ENCODE measurements at places on chromosomes 5 and 9. TPM values are rescaled to one million over a fixed set of nuclear protein-coding genes. Genes with fewer than 3 reads are reported as not detected.
A peak's percentile ranks its signal among the peaks of the same experiment; 100 is the strongest.

- no peak for DNase-seq
These were observed 836 bp downstream of the PCSK5 start for GRCh38 chr9:75891277-75891741.

DNA sequence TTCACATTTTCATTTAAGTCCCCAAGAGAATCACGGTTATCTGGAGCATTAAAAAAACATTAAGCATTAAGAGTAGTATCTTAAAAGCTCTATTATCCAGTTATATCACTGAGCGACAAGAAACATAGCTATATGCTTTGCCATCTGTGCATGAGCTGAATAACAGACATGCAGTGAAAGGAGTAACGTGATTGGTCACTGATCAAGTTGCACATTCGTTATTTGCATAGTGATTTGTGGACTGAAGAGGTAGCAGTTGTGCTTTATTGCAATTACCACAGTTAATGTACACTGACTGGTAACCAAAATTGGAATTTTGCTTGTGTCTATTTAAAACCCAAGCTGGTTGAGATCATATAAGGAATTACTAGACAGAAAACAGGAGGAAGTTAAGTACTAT lies 107.4 kb downstream of the MCTP1 start:
- no peak for DNase-seq

The PCDHGA4 gene
- total RNA-seq: 0.92 TPM

GRCh38 chr9:105656131-105656921 lies 5.9 kb upstream of the TAL2 start:
- DNase-seq: no peak

GRCh38 chr9:98121058-98121457 lies 2.0 kb upstream of the TRIM14 start:
- DNase-seq: peak; percentile 36

The NR5A1 gene
- total RNA-seq: not detected

- no peak for DNase-seq
These were observed 471.2 kb upstream of the ACTBL2 start for GRCh38 chr5:57953792-57954191.

- DNase-seq: no peak
These were observed 3.0 kb upstream of the FAM78A start for GRCh38 chr9:131279196-131279862.

GRCh38 chr5:115325296-115325959 lies 29.0 kb upstream of the CCDC112 start:
- DNase-seq: no peak

The SH3PXD2B gene
- 25.6 TPM for total RNA-seq

DNA sequence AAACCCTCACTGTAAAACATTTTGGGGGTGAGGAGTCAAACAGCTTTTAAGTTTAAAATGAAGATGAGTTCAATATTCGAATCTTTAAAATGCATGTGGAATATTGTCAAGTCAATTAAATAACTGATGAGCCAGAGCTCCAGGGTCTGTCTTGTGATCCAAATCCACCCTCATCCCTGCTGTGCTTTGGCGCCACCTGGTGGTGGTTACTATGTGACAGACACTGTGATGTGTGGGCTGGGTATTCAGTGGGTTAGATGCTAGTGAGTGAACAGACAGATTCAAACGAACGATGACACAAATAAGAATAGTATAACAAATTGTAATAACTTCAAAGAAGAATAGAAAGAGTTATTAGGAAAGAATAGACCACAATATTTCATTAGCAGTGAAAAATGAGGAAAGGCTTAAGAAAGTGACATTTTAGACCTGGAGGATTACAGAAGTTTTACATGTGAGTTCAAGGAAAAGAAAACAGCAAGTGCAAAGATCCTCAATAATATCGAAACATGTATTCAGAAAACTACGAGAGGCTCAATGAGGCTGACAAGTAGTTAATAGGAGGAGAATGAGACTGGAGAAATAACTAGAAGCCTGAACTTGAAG lies 51.4 kb upstream of the CHSY3 start:
- peak; percentile 22 for DNase-seq

The PCDHAC2 gene
- not detected for total RNA-seq

The GARNL3 gene
- 10.4 TPM for total RNA-seq

- DNase-seq: no peak
These were observed 206.9 kb downstream of the MELK start for GRCh38 chr9:36779582-36779981.

- no peak for DNase-seq
These were observed 83.4 kb downstream of the MEGF10 start for GRCh38 chr5:127373858-127374491.

- DNase-seq: no peak
These were observed 33.0 kb downstream of the MACIR start for GRCh38 chr5:103291606-103292005.

The CCDC180 gene
- 0.29 TPM for total RNA-seq

DNA sequence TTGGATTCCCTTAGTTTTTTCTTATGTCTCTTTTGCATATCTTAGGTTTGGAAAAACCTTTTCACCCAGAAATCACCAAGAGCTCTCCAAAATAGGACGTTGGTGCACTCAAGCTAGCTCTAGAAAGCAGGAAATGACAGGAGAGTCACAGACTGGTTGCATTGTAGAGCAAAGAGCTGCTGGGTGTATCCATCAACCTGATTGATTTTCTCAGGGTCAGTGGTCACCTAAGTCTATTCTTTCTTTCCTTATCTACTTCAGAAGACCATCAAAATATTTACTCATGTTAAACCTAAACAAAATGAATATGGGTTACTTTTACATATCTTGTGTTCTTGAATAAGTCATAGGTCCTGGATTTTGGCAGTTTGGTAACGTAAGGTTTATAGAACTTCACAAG lies 14.9 kb downstream of the SLC26A2 start:
- no peak for DNase-seq

DNA sequence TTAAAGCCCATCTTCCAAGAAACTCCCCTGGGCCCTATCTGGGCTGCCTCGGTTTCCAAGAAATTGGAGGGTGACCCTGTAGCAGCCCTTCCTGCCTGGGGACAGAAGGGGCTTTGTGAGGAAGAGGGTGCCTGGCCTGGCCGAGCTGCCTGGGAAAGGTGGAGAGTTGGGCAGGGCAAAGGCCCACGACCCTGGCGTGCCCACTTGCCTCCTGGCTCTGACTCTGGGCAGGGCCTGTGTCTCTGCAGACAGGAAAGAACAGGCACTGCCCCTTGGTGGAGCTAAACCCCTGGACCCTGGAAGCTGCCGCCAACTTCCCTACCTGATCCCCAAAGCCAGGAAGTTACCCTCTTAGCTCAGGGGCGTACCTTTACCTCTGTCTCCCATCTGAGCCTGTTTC lies 149.3 kb downstream of the RGS3 start:
- DNase-seq: no peak

DNA sequence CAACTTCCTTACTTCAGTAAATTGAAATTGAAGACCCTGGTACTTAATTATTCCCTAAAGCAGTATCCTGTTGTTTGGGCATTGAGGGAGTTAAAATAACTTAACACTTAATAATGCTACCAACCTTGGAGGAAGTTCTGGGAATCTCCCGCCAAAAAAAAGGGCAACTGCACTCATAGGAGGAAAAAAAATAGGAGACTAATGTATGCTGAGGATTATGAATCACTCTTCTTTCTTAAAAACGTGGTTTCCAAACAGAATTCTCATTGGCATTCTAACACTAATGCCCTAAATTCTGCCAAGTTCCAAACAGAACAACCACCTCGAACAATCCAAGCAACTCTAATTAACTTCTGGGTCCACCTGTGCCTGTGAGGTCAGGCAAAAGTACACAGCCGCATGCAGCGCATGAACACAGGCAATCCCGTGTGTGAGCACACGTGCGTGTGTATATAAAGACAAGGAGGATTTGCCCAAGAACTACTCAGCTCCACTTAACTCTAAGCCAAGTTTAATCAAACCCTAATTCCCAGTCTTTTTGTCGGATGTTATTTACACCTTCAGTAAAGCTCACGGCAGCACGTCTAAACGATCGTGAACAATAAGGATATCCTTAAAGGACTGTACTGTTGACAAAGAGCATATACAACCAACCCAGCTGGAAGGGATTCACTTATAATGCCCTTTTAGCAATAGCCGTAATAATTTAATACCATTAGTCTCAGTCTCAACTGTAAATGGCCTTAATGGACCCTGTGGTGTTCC lies 78.4 kb downstream of the EBF1 start:
- DNase-seq: no peak

GRCh38 chr5:157106630-157107461 lies 2.0 kb downstream of the HAVCR2 start:
- no peak for DNase-seq

- DNase-seq: no peak
These were observed 32.6 kb upstream of the TMEM250 start for GRCh38 chr9:136151214-136151804.

DNA sequence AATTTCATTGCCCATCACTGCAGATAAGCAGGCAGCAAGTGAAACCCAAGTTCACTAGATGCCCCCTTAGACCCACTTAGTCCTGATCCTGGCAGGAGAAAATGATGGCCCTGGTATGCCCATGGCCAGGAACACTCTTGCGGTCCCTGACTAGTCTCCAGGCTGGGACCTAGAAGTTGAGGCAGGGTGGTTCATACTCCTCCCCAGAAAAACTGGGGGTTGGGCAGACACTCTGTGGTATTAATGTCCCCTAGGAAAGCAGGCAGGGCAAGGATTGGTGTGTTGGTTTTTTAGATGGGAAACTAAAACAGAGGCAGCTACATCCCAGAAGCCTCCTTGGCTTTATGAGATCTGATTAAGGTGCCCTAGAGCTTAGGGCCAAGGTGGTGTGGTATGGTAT lies 13.1 kb downstream of the LHX6 start:
- DNase-seq: no peak

- no peak for DNase-seq
These were observed 683.3 kb downstream of the MAT2B start for GRCh38 chr5:164188733-164189148.

- DNase-seq: no peak
These were observed 41.1 kb upstream of the PLPP6 start for GRCh38 chr9:4620881-4621555.

- DNase-seq: no peak
These were observed 1.2 kb upstream of the ADAMTS6 start for GRCh38 chr5:65482736-65483545.

GRCh38 chr5:147567917-147568598 lies 58.2 kb upstream of the DPYSL3 start:
- DNase-seq: no peak

GRCh38 chr5:123496892-123497291 lies 15.1 kb upstream of the CSNK1G3 start:
- DNase-seq: no peak

- no peak for DNase-seq
These were observed 144.2 kb downstream of the GADD45G start for GRCh38 chr9:89748831-89749499.

DNA sequence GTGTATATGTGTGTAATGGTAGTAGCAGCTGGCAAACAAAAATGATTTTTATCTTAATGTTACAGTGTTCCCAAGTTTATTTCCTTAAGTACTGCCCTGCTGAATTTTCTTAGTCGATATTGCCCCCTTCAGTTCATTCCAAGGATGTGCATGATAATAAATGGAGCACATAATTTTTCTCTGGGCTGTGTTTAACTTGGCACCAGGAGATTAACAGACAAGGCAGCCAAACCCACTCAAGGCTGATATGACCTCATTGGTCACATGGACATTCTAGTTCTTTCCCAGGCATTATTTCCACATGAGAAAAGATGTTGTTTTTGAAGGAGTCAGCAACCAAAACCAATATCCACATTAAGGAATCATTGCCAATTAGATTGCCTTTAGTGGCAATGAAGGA lies 61.8 kb downstream of the COX7C start:
- DNase-seq: peak; percentile 94

DNA sequence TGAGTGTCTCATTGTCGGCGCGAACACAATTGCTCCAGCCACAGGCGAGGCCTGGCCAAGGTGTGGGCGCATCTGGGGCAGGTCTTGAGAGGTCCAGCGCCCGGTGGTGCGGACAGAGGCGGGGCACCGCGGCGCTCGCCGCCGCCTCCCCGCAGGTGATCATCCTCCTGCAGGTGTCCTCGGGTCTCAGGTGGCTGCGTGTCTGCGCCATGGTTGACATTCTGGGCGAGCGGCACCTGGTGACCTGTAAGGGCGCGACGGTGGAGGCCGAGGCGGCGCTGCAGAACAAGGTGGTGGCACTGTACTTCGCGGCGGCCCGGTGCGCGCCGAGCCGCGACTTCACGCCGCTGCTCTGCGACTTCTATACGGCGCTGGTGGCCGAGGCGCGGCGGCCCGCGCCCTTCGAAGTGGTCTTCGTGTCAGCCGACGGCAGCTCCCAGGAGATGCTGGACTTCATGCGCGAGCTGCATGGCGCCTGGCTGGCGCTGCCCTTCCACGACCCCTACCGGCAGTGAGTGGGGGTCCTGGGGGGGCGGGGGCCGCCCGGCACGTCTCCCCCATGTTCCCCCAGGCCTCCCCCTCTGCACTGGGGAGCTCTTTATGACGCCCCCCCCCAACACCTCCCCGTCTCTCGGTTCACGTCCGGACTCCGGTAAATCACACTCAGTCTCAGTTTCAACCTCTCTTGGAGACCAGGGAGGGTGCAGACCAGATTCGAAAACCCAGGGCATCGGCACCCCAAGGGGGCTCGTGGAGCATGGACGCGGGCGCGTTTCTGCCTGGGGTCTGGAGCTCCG lies 446 bp downstream of the NXNL2 start:
- no peak for DNase-seq

DNA sequence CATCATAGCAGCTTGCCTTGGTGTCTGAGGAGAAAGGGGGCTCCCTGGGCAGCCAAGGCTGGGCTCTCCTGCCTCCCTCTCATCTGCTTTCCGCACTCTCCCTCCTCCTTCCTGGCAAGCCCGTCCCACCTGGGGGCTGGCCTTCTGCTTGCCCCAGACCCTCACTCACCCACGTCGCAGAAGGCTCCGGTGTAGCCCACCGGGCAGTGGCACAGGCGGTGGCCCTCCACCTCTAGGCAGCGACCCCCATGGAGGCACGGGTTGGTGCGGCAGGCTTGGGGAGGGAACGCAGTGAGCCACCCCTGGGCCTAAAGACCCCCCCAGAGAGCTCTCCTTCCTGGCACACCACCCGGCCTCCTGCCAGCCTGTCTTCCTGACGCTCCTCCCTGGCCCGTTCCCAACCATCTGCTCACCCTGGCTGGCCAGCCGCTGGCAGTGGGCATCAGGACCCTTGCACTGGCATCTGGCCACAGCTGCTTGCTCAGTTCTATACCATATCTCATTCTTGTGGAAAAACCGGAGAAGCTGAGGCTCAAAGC lies 4.2 kb upstream of the PFN3 start:
- no peak for DNase-seq

The LCN12 gene
- total RNA-seq: 1.2 TPM

The PLAC8L1 gene
- total RNA-seq: not detected

The MOB3B gene
- 2.3 TPM for total RNA-seq

All from epithelial cell of proximal tubule (primary cell).